ENCODE measurements at places on chromosomes 4 and X.

- DNase-seq = peak; percentile 58
Measured at GRCh38 chr4:55635741-55636655, at the start of gene NMU. Gene NMU (minus strand): TSS chr4:55636298. CDS start chr4:55636192, 106 bp downstream.

- DNase-seq = peak; percentile 44
Measured at GRCh38 chr4:7768736-7769135, 170.9 kb downstream of the AFAP1 start.

DNA sequence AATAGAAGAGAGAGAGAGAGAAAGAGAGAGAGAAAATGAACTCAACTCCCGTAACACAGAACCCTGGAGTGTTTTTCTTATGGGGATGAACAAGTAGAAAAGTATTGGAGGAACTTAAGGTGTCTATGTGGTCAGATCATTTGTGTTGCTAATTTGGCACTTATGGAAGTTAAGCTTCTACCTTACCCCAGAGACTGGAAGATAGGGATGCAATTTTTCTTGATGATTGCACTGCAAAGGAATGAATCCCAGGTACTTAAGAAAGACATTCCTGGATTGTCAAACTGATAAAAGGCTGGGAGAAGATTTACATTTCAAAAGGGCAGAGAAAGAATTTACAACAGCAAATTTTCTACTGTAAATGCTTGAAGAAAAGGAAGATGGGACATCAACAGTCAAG, 57.2 kb downstream of the MAP9 start:
- no peak for DNase-seq

- no peak for DNase-seq
Measured at GRCh38 chrX:37993837-37994619, 12.3 kb upstream of the SYTL5 start.

GRCh38 chr4:72567821-72568675, 973 bp downstream of the ADAMTS3 start:
- DNase-seq = peak; percentile 87

GRCh38 chr4:138037696-138038095, 204.5 kb downstream of the SLC7A11 start:
- no peak for DNase-seq

GRCh38 chr4:147247579-147247978, 233.3 kb upstream of the EDNRA start:
- DNase-seq = no peak

DNA sequence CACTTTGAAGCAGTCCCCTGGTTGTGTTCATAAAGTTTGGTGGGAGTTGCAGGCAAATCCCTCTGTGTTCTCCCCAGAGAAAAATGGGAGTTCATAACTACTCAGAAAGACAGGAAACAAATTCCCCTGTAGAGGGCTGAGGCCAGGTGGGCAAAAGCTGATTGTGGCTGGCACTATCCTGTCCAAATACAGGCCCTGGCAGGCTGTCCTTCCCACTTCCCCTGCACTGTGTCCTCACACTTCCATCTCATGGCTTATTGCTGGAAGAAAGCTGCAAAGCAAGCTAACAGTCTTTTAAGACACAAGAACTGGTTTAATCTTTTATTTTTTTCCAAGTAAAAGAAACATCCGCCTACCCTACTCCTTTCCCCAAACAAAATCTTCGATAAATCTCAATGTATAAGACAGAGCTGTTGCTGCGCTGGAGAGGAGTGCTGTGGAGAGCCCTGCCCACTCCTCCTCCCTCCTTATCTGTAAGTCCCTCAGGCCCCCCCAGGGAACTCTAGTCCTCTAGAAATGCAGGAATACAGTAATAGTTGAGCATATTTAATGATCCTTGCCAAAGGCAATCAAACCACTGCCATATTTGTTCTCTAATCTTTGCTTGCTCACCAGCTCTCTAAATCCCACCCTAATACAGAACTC, 14.0 kb downstream of the TAPT1 start:
- no peak for DNase-seq

GRCh38 chr4:139550724-139551429, 5.1 kb downstream of the SETD7 start:
- peak; percentile 71 for DNase-seq

GRCh38 chr4:120144634-120145033, 78.0 kb upstream of the MAD2L1 start:
- no peak for DNase-seq

- DNase-seq = no peak
Measured at GRCh38 chr4:117376692-117377091, 291.3 kb upstream of the TRAM1L1 start.

DNA sequence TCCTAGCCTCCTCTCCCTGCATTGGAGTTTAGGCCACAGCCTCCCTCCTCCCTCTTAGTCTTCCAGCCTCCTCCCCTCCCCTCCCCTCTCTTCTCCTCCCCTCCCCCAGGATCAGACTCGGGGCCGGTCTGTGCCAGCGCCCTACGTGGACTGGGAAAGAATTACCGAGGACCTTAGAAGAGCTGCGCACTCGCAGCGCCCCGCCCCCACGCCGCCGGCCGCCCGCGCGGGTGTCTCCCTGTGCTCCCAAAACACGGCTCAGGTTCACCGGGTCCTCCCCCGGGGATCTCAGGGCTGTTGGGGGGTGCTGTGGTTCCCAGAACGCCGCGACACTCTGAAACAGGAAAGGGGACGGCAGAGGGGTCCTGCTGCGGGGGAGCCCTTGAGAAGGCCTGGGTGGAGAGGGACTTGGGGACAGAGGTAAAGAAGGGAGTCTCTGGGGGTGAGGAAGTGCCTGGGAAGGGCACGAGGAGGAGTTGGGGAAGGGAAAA, 122.3 kb upstream of the TBL1X start:
- DNase-seq = peak; percentile 82

- peak; percentile 15 for DNase-seq
Measured at GRCh38 chr4:44629280-44629866, 22.1 kb downstream of the YIPF7 start.

DNA sequence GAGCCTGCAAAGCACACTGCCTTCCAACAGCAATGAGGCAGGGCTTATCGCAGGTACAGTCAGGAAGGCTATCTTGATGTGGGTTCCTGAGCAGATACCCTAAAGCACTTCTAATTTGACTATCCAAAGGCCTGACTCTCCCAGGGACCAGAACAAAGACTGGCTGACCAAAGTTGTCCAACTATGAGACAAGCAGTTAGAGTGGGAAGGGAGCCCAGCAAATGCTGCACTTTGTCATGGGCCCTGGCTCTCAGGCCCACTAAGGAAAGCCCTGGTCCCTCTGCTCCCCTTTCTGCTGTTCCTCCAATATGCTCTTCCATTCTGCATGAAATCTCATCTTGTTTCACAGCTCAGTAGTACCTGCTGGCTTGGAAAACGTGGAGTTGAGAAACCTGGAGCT, 391.0 kb downstream of the RAB28 start:
- DNase-seq = peak; percentile 60

- no peak for DNase-seq
Measured at GRCh38 chrX:94366616-94367015, 692.6 kb downstream of the FAM133A start.

GRCh38 chr4:159655547-159655946, 552.7 kb downstream of the RAPGEF2 start:
- DNase-seq = no peak

GRCh38 chrX:12322031-12322430, 183.8 kb downstream of the FRMPD4 start:
- no peak for DNase-seq

DNA sequence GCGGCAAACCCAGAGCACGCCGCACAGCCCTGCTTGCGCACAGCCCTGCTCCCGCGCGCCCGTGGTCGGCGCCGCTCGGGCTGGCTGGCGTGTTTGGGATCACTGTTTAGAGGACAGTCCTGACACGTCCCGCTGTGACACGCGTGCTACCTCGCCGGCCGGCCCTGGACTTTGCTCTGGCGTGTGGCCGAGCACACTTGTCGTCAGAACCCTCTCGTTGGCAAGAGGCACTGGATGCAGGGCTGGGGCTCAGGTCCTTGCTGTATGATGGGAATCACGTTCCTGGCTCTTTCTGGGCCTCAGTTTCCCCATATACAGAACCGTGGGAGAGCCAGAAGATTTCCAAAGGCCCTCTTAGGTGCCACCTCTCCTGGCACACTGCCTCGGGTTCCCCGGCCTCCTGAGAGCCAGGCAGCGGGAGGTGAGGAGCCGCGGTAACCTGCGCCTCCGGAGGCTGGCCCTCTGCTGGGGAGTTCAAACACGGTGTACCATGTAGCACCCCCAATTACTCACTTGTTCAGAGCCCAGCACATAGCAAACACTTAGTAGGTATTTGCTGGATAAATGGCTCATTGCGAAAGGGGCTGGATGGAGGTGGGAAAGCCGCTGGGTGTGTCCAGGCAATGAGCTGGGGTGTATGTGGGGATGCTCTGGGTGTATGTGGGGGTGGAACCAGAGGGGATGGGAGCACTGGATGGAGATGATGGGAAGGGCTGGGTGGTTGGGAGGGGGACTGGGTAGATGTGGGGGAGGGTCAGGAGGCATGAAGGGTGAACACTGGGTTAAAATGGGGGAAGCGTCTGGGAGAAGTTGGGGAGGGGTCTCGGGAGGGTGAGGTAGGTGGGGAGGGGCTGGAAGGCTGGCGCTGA, 76.6 kb downstream of the HTRA3 start:
- DNase-seq = peak; percentile 43

- DNase-seq = no peak
Measured at GRCh38 chrX:16444353-16444752, 205.6 kb upstream of the S100G start.

GRCh38 chrX:133933316-133933715, 52.1 kb downstream of the GPC3 start:
- DNase-seq = no peak

DNA sequence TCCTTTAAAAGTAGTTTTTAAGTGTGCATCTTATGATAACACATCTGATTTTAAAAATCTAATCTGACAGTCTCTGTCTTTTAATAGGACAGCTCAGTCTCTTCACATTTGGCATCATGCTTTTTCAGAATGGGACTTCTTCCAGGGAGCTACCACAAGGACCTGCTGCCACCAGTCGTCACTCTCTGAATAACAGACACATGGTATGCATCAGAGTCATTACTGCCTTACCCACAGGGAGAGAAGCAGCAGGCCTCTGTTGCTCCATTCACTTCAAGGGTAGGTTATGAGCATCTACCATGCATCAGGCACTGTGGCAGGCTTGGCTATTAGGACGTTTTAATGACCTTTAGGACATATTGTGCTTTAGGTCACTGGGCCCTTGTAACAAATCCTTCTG, 50.0 kb upstream of the AFAP1 start:
- DNase-seq = no peak

DNA sequence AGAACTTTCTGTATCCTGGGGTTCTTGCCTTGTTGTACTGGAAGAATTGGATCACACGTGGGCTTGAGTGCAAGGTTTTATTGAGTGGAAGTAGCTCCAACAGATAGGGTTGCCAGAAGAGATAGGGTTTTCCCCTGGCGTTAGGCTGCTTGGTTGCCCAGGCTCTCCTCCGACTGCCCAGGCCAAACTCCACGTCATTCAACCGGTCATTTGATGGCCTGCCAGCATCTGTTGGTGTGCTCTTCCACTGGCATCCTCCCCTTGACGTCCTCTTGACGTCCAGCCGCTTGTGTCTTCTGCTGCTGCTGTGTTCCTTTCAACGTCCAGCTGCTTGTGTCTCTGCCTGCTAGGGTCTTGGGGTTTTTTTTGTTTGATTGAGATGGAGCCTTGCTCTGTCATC, 340.3 kb upstream of the ZCCHC13 start:
- peak; percentile 71 for DNase-seq

DNA sequence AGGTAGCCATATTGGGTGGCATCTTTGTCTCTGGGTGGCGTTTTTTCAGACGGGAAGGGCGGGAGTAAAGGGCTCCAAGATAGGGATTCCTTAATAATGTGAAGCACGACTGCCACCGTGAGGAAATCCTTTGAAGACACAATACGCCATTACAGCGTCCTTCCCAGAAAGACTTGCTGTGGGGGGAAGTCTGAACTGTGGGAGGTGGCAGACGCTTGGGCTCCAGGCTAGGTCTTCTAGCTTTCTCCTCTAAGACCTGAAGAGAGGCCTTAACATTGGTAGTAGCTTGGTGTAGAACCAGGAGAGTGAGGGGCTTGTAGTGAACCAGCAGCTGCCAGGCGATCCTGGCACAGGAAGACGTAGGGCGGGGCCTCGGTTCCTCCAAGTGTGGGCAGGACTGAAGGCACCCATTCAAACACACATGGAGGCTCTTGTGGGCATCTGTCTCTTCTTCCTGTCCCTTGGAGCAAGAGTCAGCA, 197.3 kb downstream of the OR13H1 start:
- DNase-seq = peak; percentile 83

DNA sequence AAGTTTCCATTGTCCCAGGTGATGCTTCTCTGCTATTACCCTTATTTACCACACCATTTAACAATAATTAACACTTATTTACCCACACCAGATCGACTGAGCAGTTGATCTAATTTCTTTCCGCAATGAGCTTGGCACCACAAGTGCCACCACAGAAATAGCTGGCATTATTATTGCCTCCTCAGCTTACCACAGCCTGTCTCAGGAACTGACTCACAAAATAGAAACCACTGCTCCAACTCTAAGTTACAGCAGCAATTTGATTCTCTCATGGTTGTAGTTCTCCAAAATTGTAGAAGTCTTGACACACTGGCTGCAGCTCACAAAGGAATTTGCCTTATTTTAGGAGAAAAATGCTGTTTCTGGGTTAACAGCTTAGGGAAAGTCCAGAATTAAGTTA, 22.5 kb downstream of the ZNF721 start:
- no peak for DNase-seq

- DNase-seq = no peak
Measured at GRCh38 chr4:80990851-80991250, 39.7 kb upstream of the BMP3 start.

DNA sequence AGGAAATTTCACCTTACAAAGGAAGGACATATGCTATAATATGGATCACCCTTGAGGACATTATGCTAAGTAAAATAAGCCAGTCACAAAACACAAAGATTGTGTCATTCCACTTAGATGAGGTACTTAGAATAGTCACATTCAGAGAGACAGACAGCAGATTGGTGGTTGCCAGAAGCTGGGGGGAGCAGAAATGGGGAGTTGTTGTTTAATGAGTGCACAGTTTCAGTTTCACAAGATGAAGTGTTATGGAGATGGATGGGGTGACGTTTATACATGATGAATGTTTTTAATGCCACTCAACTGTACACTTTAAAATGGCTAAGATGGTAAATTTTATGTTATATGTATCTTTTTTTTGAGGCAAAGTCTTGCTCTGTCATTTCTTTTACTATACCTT, 14.8 kb upstream of the SPON2 start:
- no peak for DNase-seq

GRCh38 chr4:147388018-147388417, 92.9 kb upstream of the EDNRA start:
- no peak for DNase-seq

GRCh38 chrX:132294192-132294591, 74.9 kb upstream of the RAP2C start:
- DNase-seq = no peak

- peak; percentile 78 for DNase-seq
Measured at GRCh38 chr4:47031011-47031678, at the start of gene GABRB1. Gene GABRB1 (plus strand): TSS chr4:47031567.

GRCh38 chrX:38220415-38221390, at the start of gene SRPX:
Gene SRPX (minus strand): TSS chrX:38220871. CDS start chrX:38220792, 79 bp downstream.
- DNase-seq = peak; percentile 71

DNA sequence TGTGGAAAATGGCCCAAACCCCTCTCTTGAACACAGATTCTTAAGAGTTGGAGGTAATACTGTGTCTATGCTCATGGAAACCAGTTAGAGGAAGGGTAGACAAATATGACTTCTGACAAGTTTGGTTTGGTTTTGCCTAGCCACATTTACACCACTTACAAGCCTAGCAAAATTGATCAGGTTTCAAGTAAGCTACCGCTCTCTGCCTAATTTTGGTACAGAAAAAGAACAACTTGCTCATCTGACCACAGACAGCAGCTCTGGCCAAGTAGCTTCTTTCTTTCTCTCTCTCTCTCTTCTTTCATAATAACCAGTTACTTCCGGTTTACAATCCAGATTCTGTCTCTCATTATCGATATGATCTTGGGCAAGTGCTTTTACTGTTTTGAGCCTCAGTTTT, 260.0 kb downstream of the GLUD2 start:
- DNase-seq = no peak

GRCh38 chr4:133000012-133000411, 149.1 kb upstream of the PCDH10 start:
- DNase-seq = no peak

All from right cardiac atrium (tissue), 5 donors.